Activated CD4-positive, alpha-beta T cell treated with anti-CD3 and anti-CD28 coated beads, Interleukin-2, amount 10 ng/mL, durations not matched to agents 24 days and 14 days (primary cell): ENCODE measurements at places on chromosomes 1 and 21.

DNA sequence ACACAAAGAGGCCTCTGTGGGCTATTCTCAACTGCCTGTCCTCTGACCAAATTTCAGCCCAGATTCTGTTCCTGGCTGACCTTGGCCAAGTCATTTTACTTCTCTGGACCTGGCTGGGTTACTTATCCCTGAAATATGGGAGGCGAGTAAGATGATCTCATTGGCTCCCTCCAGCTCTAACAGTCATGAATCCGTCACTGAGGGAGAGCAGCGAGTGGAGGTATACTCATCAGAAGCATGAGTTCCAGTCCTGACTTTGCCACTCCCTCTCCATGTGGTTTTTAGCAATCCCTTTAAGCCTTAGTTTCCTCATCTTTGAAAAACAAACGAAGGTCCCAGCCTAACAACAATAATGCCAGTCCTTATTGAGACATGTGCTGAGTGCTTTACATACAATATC, 63.5 kb downstream of the CCDC185 start:
- DNase-seq = no peak

DNA sequence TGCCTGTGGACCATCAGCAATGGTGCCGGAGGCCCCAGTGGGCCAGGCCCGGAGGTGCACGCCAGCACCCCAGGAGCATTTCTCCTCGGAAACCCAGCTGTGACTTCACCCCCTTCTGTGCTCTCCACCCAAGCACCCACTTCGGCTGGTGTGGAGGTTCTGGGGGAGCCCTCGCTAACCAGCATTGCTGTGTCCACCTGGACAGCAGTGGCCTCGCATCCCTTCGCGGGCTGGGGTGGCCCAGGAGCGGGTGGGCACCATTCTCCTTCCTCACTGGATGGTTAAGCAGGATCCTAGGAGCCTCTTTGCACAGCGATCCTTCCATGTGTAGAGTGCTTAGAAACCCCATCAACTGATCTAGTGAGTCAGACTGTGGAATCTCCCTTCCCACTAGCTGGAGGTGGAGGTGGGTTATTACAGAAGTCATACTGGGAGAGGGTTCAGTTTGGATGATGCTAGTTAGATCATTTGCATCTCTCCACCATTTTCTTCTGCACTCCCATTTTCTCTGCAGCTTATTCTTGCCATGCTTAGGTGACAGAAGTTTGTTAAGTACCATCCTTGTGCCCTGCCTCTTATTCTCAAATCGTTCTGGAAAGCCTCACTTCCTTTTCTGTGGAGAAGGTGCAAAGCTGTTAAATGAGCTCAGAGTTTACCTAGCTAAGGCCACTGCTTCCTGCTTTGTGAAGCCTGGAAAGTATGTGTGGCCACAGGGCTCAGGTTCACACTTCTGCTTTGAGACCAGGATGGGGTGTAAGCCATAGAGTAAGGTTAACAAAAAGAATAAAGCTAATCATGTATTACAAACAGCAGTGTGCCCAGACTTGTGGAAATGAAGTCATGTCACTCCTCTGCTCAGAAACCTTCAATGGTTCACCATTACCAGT, 32.3 kb downstream of the TBX19 start:
- DNase-seq = no peak

GRCh38 chr1:46983166-46983829, 40.2 kb upstream of the CYP4X1 start:
- DNase-seq = no peak

DNA sequence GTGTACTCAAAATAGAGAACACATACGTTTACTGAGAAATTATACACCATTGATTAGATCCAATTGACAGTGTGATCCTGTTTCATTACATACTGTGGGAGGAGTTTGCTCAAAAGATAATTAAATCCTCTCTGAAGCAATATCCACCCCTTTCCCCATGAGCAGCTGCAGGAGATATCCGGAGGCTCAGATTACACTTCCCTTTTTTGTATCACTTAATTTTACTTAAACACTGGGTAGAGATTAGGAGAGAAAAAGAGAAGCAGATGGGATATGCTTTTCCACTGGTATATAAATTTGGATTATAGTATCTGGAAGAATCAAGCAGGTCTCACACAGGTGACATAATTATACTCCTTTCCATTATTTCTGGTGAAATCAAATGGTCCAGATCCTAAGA, 333.3 kb upstream of the ZRANB2 start:
- DNase-seq = no peak

GRCh38 chr1:4674676-4675075, 20.3 kb downstream of the AJAP1 start:
- DNase-seq = no peak

DNA sequence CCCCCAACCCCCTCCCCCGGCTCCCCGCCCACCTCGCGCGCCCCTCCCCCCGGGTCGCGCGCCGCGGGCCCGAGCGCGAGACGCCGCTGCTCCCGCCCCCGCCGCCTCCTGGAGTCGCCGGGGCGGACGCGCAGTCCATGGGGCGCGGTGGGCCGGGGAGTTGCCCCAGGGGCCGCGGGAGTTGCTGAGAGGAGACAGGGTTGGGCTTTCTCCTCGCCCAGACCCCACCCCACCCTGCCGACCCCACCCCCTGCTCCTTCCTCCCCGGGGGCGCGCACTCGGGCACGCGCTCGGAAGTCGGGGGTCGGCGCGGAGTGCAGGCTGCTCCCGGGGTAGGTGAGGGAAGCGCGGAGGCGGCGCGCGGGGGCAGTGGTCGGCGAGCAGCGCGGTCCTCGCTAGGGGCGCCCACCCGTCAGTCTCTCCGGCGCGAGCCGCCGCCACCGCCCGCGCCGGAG, at the start of gene LAMC1:
TSS of gene LAMC1 (plus strand) at position 275 of the 455 bp plus-strand sequence. CDS start 297 bp downstream, outside the sequence.
- peak; percentile 60 for DNase-seq

- DNase-seq = no peak
Measured at GRCh38 chr1:52767596-52768280, 41.5 kb downstream of the ZYG11B start.
